ENCODE measurements at places on chromosomes 6 and 20. TPM values are rescaled to one million over a fixed set of nuclear protein-coding genes. Genes with fewer than 3 reads are reported as not detected.

GRCh38 chr6:170028629-170029345 is 262.1 kb downstream of the DLL1 start:
- H3K27ac ChIP-seq, result no peak overlapping the region
- peaks cover under 1% of the 10 kb centered on the region for H3K27me3 ChIP-seq
- H3K4me1 ChIP-seq, result peaks cover 6% of the 10 kb centered on the region
- DNase-seq, result no peak

DNA sequence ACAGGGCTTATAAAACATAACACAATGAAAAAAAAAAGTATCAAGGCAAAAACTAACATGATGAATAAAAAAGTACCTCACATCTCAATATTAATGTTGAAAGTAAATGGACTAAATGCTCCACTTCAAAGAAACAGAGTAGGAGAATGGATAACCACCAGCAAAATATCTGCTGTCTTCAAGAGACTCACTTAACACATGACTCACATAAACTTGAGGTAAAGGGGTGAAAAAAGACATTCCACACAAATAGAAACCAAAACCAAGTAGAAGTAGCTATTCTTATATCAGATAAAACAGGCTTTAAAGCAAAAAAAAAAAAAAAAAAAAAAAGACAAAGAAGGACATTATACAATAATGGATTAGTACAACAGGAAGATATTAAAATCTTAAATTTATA is 86.9 kb downstream of the TBC1D32 start:
- no peaks in the 10 kb centered on the region for H3K27me3 ChIP-seq
- no peak overlapping the region for H3K4me3 ChIP-seq
- H3K36me3 ChIP-seq, result no peaks in the 10 kb centered on the region
- DNase-seq, result no peak
- no peaks in the 10 kb centered on the region for H3K4me1 ChIP-seq
- no peak overlapping the region for H3K27ac ChIP-seq

- H3K36me3 ChIP-seq, result no peaks in the 10 kb centered on the region
- H3K4me3 ChIP-seq, result no peak overlapping the region
- no peaks in the 10 kb centered on the region for H3K27me3 ChIP-seq
- H3K4me1 ChIP-seq, result no peaks in the 10 kb centered on the region
Measured at GRCh38 chr6:69096681-69097080, 461.6 kb downstream of the ADGRB3 start.

TREM2 gene
- 1.4 TPM for polyA plus RNA-seq

SLC35B2 gene
- polyA plus RNA-seq, result 27.2 TPM

GJA10 gene
- not detected for polyA plus RNA-seq

DNA sequence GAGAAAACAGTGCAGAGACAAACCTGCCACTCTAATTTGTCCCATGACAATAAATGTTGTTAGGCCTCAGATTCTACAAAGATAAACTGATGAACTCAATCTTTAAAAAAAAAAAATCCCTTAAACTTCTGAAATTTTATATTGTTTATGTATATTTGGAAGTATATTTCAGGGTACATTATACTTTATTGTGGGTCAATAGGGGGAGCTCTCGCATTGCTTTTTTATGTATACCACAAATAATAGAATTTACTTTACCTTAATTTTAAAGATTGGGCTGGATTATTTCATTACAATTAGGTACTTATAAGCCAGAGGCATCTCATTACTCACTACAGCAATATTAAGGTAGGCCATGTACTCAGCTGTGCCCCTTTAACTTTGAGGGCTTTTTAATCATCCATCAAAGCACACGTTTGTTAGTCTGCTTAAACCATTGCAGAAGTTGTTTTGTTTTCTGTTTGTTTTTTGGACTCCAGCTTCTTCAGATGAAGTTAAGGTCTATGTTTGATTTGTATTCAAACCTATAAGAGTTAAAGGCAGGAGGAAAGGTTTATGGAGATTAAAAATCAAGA is 56.3 kb upstream of the EYA4 start:
- H3K4me3 ChIP-seq, result no peak overlapping the region
- no peaks in the 10 kb centered on the region for H3K36me3 ChIP-seq
- no peak overlapping the region for H3K27ac ChIP-seq
- no peaks in the 10 kb centered on the region for H3K27me3 ChIP-seq

- no peaks in the 10 kb centered on the region for H3K36me3 ChIP-seq
- H3K4me3 ChIP-seq, result no peak overlapping the region
- peak overlapping the region; percentile 76 for H3K27ac ChIP-seq
- DNase-seq, result no peak
- H3K4me1 ChIP-seq, result peaks cover 80% of the 10 kb centered on the region
Measured at GRCh38 chr6:167679122-167679736, 147.5 kb upstream of the AFDN start.

DNA sequence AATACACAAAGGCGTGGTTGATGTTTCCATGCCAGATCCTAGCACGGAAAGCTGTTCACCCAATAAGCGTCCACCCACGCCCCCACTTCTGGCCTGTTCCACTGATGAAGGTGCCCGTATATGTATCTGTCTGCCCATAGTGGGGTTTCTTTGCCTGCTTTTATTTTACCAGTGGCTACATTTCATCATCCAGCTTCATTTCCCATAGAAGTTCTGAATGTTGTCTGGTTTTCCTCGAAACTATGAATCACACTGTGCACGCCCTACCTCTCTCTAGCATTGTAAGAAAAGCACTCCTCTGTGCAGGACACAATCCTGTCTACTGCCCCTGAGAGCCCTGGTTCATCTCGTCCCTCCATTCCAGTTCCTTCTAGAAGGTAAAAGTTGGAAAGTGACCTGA is 8.8 kb upstream of the CD93 start:
- H3K4me3 ChIP-seq, result no peak overlapping the region
- H3K27ac ChIP-seq, result no peak overlapping the region
- no peaks in the 10 kb centered on the region for H3K36me3 ChIP-seq

DNA sequence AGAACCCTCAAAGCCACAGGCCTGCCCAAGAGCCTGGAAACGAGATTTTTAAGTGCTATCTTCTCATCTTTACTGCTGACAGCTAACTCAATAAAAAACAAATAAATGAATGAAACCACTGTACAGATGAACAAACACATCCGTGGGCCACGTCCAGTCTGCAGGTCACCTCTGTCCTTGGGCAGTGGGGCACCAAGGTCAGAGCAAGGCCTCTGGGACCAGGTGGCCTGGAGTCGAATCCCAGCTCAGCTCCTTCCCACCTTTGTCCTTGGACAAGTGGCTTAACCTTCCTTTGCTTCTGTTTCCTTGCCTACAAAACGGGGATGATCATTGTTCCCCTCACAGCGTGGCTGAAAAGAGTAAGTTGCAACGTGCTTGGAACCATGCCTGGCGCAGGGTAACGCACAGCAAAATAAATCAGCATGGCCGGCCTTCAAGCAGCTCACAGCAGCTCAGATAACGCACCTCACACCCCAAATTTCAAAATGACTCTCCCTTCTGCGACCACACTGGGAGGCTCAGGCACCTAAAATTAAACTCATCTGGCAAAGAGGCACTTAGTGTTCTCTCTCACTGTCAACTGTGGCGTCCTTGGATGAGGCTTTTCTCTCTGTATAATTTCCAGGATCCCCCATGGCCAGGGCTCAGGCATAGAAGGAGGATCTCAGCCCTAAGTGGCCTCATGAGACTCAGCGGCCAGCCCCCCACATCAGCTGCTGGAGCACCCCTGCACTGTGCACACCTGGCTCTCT is 35.7 kb downstream of the RRBP1 start:
- H3K27ac ChIP-seq, result peak overlapping the region; percentile 61
- H3K27me3 ChIP-seq, result no peaks in the 10 kb centered on the region
- peaks cover 25% of the 10 kb centered on the region for H3K36me3 ChIP-seq

DNA sequence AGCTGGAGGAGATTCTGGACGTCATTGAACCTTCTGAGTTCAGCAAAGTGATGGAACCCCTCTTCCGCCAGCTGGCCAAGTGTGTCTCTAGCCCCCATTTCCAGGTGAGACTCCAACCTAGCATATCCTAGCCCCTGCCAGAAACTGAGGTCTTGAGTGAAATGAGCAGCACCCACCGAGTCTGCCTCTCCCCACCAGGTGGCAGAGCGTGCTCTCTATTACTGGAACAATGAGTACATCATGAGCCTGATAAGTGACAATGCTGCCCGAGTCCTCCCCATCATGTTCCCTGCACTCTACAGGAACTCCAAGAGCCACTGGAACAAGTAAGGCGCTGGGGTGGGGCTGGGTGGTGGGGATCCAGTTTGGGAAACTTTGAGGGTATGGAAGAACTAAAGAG is 4.6 kb downstream of the MEA1 start:
- peak; percentile 35 for DNase-seq
- no peak overlapping the region for H3K4me3 ChIP-seq
- peaks cover 75% of the 10 kb centered on the region for H3K36me3 ChIP-seq

PNPLA1 gene
- polyA plus RNA-seq, result not detected

C20orf202 gene
- polyA plus RNA-seq, result 0.23 TPM
